ENCODE measurements at places on chromosomes 6 and 20. TPM values are rescaled to one million over a fixed set of nuclear protein-coding genes. Genes with fewer than 3 reads are reported as not detected.

DNA sequence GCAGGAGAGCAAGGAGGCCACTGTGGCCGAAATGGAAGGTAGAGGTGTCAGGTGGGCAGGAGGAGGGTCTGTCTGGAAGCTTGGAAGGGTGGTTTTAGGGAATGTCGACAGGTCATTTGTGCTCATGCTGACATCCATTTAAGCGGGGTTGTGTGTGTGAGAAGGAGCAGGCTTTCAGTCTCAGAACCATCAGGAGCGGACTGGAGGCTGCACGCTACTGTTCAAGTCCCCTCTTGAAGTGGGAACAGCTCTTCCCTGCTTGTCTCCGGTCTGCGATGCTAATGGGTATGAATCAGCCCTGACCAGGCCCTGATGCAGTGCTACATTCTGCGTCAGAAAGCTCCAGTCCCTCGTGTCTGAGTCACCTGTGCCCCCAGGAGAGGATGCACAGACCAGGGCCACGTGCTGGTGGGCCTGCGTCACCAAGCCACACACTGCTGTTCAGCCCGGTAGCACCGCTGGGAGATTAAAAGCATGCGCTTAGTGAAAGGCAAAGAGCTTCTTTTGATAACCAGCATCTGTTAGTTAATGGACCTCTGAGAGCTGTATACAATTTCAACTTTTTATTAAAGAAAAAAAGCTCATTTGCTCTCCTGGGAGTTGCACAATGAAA, 58.0 kb downstream of the APCDD1L start:
- DNase-seq: no peak

DNA sequence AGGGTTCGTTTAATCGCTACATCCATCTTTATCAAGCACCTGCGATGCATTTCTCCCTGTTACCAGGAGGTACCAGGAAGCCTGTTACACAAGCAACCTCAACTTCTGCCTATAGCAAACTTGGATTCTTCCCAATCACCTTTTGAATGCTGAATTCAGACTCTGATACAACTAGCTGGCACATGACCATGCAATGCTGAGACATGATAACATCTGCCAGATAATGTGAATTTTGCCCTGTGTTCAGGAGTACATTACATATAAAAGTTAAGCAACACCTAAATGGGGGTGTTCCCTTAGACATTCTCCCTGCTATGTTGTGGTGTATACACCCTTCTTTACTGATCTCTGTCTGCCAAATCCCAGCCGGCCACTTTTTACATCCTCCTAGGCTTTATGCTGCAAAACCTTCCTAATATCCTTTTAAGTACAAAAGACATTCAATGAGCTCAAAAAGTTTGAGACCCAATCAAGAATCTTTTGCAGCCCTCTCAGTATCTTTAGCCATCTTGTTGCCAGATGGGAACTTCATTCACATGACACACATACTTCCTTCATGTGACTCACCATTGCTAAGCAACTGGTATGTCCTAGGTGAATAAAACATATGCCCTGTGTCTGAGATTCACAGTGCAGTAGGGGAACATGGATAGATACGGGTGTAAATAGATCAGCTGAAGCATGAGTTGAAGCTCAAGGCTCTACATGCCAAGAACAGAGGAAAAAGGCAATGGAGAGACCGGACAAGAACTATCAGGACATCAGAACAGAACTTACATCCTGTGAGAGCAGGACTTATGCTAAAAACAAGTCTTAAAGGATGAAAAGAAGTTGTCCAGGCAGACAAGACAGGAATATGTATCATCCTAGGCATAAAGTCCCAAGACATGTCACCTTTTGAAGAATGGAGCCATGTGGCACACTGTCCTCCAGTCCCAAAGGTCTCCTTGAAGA, 84.3 kb downstream of the ZHX3 start:
- DNase-seq: no peak

LKAAEAR1 gene
- total RNA-seq: 0.67 TPM

DNA sequence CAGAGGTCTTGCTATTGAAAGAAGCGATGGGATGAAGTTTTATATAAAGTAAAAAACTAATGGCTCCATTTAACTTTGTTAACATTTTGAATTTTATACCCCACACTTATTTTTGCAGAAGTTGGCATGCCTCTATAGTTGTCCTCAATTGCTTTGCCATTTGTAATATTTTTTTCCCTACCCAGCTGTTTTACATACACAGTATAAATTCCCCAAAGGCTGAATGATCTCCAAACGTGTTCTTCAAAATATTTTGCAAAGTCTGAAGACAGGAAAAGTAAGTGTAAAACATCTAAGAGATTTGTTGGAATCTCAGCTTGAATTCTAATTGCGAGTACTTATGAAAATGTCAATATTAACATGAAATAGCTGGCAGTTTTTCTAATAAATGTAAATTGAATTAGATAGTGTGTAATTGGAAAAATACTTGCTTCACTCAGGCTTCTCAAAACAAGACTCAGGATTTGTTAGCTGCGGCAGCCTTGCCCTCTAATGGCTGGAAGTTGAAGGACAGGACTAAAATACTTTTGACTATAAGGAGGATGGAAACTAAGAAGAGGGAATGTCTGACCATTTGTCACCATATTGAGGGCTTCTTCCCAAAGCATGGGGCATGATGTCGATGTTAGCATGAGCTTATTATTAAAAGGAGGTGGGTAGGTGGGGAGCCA, 226.8 kb downstream of the UST start:
- no peak for DNase-seq

- DNase-seq: peak; percentile 17
Observed at GRCh38 chr6:152124429-152125074, 317.1 kb downstream of the ESR1 start.

GRCh38 chr6:23246896-23247295, 677.5 kb downstream of the HDGFL1 start:
- no peak for DNase-seq

MRPL2 gene
- 65.6 TPM for total RNA-seq

DNA sequence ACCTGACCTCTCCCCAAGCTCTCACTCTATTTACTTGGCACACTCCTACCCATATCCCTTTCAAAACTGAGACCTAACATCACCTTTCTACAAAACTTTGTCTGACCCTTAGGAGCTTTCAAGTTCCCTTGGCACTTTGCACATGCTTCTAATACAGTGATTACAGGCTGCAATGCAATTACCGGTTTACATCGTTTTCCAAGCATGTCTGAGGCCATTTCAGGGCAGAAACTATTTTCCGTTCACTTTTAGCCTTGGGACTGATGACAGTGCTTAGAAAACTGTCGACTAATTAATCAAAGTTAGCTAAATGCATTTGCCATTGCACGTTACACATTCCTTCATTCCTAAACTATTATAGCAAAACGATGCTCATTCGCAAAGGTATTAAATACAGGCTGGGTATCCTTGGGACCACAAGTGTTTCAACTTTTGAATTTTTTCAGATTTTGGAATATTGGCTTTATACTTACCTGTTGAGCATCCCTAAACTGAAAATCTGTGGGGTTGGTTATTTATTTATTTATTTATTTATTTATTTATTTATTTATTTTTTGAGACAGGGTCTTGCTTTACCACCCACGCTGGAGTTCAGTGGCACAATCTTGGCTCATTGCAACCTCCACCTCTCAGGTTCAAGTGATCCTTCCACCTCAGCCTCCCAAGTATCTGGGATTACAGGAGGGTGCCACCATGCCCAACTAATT, 3.3 kb downstream of the RARS2 start:
- DNase-seq: no peak

DNA sequence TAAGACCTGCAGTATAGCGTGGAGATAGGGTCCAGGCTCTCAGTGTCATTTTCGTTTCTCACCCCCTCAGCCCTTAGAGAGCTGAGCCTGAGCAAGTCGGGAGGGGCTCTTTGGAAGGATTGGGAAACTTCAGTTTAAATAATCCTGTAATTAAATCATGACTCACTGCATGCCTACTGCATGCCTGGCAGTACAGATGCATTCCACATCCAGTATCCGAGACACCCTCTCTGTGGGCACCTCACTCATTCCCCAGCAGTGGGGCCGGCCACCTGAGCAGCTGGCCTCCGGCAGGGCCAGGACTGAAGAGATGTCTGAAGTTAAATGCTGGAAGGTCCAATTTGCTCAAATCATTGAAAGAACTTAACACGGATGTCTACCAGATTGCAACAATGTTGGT, 316.6 kb downstream of the THBS2 start:
- no peak for DNase-seq

DNA sequence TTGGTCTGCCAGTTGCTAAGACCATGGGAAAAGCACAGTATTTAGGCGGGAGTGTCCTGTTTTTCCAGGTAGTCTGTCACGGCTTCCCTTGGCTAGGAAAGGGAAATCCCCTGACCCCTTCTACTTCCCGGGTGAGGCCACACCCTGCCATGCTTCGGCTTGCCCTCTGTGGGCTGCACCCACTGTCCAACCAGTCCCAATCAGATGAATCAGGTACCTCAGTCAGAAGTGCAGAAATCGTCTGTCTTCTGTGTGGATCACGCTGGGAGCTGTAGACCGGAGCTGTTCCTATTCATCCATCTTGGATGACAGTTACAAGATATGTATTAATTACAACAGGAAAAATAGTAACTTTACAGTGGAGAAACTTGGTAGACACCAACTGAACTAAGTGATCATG, 188.2 kb downstream of the TPBG start:
- no peak for DNase-seq

- no peak for DNase-seq
Observed at GRCh38 chr6:138502546-138502945, 3.3 kb upstream of the NHSL1 start.

DNA sequence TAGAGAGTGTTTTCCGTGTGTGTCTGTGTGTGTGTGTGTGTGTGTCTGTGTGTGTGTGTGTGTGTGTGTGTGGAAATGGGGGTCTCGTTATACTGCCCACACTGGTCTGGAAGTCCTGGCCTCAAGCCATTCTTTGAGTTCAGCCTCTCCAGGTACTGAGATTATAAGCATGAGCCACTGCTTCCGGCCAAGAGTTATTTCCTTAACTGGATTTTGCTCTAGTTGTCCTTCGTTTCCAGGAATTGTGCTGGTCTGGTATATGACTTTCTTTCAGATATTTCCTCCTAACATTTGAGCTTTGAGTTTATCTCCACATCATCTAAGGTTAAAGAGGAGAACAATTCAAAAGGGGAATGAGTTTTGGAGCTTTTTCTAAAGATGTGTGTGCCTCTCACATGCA, 124.8 kb downstream of the SH3BGRL2 start:
- DNase-seq: no peak

PCK1 gene
- 0.21 TPM for total RNA-seq

DNA sequence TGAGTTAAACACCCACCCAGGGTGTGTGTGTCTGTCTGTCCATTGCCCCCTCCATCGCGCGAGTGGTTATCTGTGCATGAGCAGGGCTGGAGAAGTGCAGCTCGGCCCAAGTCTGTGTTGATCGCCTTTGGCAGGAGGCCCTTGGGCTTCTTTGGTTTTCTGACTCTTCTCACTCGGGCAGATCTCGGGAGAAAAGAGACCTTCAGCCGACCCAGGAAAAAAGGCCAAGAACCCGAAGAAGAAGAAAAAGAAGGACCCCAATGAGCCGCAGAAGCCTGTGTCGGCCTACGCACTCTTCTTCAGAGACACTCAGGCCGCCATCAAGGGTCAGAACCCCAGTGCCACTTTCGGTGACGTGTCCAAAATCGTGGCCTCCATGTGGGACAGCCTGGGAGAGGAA, 132.9 kb downstream of the JPH2 start:
- DNase-seq: no peak

DNA sequence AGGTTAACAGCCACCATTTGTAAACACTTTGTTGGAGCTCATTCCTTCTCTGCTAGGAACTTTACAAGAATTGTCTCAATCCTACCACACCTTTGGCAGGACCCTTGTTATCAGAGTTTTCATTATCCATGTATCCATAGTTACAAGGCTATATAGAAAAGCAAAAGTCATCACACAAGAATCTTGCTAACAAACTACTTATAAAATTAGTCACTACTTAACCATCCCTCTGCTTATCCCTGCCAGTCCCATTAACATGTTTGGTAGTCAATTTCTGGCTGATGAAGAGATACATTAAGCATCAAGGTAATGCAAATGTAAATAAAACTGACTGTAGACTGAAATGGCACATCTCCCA, 10.4 kb downstream of the ZSWIM3 start:
- no peak for DNase-seq

GDAP1L1 gene
- not detected for total RNA-seq

PERP gene
- total RNA-seq: 348 TPM

FOXQ1 gene
- total RNA-seq: 11.7 TPM

TBPL1 gene
- 39.7 TPM for total RNA-seq

SLC17A2 gene
- not detected for total RNA-seq

DNA sequence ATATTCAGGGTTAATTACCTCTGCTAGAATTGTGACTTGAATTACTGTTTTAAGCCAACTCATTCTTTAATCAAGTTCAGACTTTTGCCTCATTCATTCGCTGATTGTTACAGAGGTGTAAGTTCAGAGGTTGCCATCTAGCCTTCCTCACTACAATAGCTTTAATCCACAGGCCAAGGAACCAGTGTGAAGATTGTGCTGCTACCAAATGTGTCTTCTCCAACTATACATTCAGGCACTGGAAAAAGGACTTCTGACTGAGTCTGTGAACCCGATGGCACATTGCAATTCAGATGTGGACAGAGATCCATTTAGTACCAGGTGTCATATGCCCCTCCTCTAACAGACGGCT, 111.2 kb upstream of the ADGRF1 start:
- DNase-seq: no peak

SIRPB2 gene
- not detected for total RNA-seq

- DNase-seq: no peak
Observed at GRCh38 chr6:36526066-36526465, 21.2 kb downstream of the STK38 start.

- no peak for DNase-seq
Observed at GRCh38 chr6:13431861-13432465, 55.4 kb downstream of the GFOD1 start.

SLC2A10 gene
- total RNA-seq: 1.6 TPM

NFATC2 gene
- 10.6 TPM for total RNA-seq

GINS1 gene
- 36.0 TPM for total RNA-seq

GRCh38 chr20:32344835-32345506, 13.2 kb upstream of the ASXL1 start:
- DNase-seq: no peak

RBM39 gene
- total RNA-seq: 282 TPM

GRCh38 chr6:34959224-34959623, 70.2 kb downstream of the ANKS1A start:
- no peak for DNase-seq

- no peak for DNase-seq
Observed at GRCh38 chr6:97732045-97732444, 449.0 kb upstream of the MMS22L start.

- no peak for DNase-seq
Observed at GRCh38 chr6:108736002-108736361, 112.2 kb upstream of the ARMC2 start.

GRCh38 chr6:159128978-159129377, 40.2 kb upstream of the FNDC1 start:
- DNase-seq: no peak

GRCh38 chr6:134169871-134170486, 117.6 kb upstream of the SLC2A12 start:
- no peak for DNase-seq

- no peak for DNase-seq
Observed at GRCh38 chr20:31606804-31607639, 1.9 kb downstream of the ID1 start.

DNA sequence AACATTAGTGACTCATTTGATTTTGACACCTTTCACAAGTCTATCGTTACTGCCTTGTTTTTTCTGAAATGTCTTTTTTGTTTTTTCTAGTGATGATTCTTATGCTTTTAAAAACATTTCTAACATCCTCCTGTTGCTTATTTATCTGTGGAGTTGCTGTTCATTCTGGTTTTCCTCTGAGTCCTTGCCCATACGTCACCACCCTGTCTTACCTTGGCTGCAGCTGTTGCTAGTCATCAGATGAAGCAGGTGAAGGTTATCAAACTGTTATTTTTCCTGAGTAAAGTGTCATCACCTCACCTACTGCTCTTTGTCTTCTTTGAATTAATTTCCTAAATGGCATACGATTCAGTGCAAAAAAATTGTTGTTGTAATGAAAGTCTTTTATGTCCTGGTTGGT, 376.6 kb downstream of the GRIK2 start:
- DNase-seq: no peak
